ENCODE measurements at places on chromosomes 6 and 20. TPM values are rescaled to one million over a fixed set of nuclear protein-coding genes. Genes with fewer than 3 reads are reported as not detected.

- H3K27ac ChIP-seq = peak overlapping the region; percentile 91
- DNase-seq = peak; percentile 85
- peaks cover 5% of the 10 kb centered on the region for H3K27me3 ChIP-seq
- H3K36me3 ChIP-seq = peaks cover 21% of the 10 kb centered on the region
- H3K4me3 ChIP-seq = peak overlapping the region; percentile 85
- H3K4me1 ChIP-seq = peaks cover 68% of the 10 kb centered on the region
Measured at GRCh38 chr6:170438402-170438753, 114.7 kb downstream of the PSMB1 start.

DNA sequence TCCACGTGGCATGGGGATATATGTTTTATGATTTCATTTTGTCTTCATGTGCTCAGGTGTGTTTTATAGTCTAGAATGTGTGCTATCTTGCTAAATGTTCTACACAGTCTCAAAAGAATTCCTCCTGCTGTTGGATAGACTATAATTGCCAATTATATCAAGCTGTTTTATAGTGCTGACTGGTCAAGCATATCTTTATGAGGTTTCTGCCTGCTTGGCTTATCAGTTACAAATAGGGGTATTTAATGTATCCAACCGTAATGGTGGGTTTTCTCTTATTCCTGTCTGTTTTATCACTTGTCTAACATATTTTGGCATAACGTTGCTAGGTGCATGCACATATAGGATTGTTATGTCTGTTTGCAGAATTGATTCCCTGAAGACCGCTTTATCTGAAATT lies 201.3 kb downstream of the EYS start:
- no peaks in the 10 kb centered on the region for H3K4me1 ChIP-seq
- no peak overlapping the region for H3K27ac ChIP-seq
- peaks cover 3% of the 10 kb centered on the region for H3K36me3 ChIP-seq
- peaks cover 2% of the 10 kb centered on the region for H3K27me3 ChIP-seq

DNA sequence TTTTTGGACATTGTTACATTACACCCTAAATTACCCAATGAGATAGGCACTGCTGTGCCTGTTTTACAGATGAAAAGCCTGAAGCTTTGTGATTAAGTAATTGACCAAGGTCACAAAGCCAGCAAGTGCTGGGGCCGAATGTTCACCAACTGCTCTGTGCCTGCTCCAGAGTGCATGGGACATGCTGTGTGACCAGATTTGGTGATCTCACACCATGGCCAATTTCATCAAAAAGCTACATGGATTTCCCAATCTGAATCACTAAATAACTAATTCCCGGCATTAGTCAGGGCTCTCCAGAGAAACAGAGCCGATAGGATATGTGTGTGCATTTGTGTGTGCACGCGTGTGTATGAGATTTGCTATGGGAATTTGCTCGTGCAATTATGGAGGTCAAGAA lies 228.3 kb upstream of the ECI2 start:
- H3K4me1 ChIP-seq = peaks cover 9% of the 10 kb centered on the region
- no peak overlapping the region for H3K4me3 ChIP-seq
- no peak for DNase-seq
- H3K27ac ChIP-seq = no peak overlapping the region
- H3K36me3 ChIP-seq = no peaks in the 10 kb centered on the region

NHSL1 gene
- 0.09 TPM for polyA plus RNA-seq

BHLHE23 gene
- not detected for polyA plus RNA-seq

UBE2J1 gene
- 38.2 TPM for polyA plus RNA-seq
